NCI-H524 (cell line): ENCODE measurements at places on chromosomes 3 and 15.
A peak's percentile ranks its signal among the peaks of the same experiment; 100 is the strongest.

DNA sequence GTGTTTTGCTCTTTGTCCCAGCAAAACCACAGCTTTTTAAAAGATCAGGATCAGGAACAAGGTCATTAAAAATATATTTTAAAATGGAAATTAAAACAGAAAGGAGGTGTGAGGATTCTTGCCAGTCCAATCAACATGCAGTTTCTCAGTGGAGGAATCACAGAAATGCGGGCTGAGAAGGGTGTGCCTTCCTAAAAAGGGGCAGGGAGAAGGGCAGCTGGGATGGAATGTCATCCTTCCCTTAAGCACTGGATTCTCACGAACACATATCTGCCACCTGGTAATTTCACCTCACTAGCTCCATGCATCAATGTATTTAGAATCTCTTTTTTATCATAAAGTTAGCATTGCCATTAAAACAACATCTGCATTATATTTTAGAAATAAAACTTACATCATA, 21.4 kb downstream of the ABI3BP start:
- no peak for DNase-seq

GRCh38 chr15:33807665-33808064, 160.6 kb upstream of the CHRM5 start:
- no peak for DNase-seq

- DNase-seq = no peak
Observed at GRCh38 chr3:31610700-31611275, 78.1 kb downstream of the STT3B start.

GRCh38 chr3:14770591-14770990, 48.2 kb upstream of the FGD5 start:
- no peak for DNase-seq

GRCh38 chr15:78550815-78551214, 10.6 kb downstream of the PSMA4 start:
- no peak for DNase-seq

GRCh38 chr3:53748512-53749271, 97.5 kb downstream of the CHDH start:
- no peak for DNase-seq

- no peak for DNase-seq
Observed at GRCh38 chr3:166110102-166110501, 272.9 kb upstream of the BCHE start.

GRCh38 chr3:170811515-170811914, 58.5 kb downstream of the RPL22L1 start:
- no peak for DNase-seq

DNA sequence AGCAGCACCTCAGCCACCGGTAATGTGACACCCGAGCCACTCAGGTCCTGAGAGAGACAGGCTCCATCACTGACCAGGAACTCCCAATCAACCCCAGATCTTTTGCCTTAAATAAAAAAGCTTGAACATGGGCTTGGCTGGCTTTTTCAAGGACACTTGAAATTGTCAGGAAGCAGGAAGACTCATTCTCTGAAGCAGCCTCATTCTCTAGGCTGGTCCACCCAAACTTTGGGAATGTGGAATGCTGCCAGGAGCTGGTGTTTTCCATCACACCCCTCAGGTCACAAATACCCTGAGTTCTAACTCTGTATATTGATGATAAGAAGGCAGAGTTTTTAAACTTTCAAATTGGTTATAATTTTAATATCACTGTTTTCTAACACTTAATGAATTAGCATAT, 17.0 kb downstream of the CXCR6 start:
- DNase-seq = no peak

GRCh38 chr3:177350121-177350520, 152.8 kb upstream of the TBL1XR1 start:
- no peak for DNase-seq

DNA sequence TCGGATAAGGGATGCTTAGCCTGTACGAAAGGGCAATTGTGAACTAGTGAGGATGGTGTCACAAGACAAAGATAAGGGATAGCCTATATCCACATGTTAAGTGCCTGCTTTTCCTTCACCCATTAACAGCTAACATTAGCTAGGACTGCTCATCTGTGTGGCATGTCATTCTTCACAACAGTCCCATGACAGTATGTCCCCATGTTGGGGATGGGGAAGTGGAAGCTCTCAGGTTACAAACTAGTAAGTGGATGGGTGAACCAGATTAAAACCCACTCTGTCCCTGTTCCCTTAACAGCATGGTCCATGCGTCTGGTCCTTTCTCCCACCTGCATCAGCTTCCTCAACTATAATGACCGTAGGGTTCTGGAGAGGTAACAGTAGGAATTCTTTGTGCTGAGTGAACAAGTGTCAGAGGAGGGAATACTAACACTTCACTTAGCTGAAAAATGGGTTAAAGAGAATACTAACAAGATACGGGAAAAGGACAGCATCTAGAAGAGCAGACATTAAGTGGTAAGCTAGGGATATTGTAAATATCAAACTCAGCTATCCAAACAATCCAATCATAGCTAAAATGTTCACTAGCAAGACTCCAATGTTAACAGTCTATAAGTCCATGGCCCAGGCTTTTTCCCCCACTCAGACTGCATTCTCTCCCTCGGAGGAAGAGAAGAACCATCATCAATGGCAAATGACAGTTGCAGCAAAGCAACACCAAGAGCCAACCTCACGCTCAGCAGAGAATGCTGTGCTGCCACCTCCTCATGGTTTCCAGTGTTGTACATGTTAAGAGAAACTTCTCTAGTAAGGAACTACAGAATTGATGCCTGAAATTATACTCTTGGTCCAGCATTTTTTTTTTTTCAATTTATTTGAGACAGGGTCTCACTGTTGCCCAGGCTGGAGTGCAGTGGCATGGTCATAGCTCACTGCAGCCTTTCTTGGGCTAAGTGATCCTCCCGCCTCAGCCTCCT, 5.0 kb downstream of the RPLP1 start:
- DNase-seq = no peak

GRCh38 chr3:8627201-8627940, 17.2 kb downstream of the SSUH2 start:
- DNase-seq = no peak

GRCh38 chr3:34312684-34313083, 514.3 kb downstream of the PDCD6IP start:
- DNase-seq = no peak

DNA sequence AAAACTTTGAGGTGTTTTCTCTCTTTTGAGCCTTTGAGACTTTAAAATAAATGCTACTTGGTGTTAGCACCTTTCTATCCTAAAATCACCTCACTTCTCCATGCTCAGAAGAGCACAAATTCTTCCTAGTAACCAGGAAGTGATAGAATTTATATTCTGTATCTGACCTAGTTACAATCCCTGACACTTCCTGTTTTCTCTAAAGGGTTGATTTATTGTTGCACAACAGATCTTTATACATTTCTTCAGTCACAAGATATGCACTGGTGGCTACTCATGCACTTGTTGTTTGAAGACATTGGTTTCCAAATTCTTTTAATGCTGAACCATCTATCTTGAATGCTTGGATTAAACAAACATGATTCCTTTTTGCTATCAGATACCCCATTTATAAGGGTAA, 47.2 kb upstream of the CNTN3 start:
- DNase-seq = no peak

GRCh38 chr3:155075200-155075599, 4.9 kb upstream of the MME start:
- no peak for DNase-seq

- no peak for DNase-seq
Observed at GRCh38 chr15:75148280-75148679, 53.4 kb upstream of the C15orf39 start.

DNA sequence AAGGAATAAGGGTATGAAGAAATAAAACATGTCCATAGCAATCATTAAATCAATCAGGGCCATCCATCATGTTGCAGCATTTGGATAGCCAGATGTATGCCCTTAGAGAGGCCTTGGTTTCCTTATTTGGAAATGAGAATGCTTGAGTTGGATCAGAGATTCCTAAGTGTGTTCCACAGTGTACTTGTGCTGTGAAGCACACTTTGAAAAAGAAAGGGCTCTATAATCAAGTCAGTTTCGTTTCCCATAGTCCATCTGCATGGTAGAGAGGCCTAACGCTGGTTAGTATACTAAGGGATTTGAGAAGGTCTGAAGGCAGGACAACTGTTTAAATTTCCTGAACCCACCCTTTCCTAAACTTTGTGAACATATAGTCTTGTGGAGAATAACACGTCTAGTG, 30.9 kb downstream of the RBMS3 start:
- peak; percentile 84 for DNase-seq

DNA sequence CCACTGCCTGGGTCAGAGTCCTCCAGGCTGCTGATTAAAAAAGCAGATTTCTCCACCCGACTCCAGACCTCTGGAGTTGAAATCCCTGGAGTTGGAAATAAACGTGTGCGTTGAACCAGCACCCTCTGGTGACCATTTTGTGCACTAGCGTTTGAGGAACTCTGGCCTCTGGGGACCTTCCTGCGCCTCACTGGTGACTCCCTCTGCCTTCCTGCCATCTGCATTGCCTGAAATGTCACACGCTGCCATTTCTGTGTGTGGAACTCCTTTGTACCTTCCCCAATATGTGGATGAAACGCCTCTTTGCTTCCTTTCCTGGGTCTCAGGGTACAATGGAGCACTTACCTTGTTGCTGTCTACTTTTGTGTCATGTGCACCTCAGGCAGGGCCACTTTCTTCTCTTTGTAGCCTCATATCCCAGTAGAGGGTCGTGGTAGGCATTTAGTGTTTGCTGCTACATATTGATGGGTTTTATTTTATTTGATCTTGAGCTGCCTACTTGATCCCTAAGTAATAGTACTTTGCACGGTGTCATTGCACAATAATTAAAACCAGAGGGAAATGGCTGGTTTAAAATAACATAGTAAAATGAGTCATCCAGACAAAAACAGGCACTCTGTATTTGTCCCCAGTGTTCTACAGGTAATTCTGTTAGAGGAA, 56.8 kb downstream of the GPR171 start:
- DNase-seq = peak; percentile 72

DNA sequence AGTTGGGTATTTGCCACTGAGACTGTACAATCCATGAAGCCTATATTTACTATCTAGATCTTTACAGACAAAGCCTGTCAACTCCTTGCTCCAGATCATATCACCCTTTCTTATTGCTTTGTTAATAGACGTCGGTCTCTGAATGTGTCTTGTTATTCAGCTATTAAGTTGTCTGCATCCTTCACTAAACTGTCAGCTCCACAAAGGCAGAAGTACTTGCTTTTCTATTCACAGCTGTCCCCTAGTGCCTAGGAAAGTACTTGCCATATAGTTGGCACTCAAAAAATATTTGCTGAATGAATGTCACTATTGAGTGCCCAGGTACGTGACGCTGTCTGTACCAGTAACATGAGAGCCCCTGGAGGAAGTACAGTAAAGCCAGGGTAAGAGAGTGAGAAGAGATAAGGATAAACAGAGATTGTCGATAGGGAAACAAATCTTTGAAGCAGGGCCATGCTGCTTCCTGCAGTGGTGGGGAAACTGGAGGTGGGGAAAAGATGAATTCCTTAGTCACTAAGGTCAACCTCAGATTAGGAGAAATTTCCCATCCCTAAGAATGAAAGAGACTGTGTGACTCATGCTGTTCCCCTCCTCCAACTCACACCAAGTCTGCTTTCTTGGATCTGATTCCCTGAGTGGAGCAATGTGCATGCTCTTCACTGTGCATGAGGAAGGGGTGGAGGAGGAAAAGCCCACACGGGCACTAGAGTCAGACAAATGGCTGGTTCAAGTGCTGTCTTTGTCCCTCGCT, 36.3 kb downstream of the PRICKLE2 start:
- DNase-seq = no peak

DNA sequence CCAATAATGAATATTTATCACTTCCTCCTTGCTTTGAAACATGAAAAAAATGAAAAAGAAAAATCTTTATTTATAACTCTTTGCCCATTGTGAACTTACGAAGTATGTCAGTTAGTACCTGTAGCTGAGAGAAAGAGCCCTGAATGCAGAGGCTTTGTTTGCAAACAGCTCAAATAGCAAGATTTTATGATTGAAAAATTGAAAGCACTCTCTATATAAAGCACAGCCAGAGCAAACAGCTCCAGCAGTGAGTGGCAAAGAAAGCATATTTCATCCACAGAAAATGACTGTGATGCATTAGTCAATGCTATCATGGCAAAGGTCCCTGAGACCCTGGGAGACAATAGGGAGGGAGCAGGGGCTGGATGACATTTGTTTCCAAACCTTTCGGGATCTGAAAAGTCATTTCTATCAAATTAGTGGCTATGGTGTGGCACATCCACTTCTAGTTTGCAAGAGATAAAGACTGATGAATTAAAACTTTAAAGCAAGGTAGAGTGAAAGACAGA, 576.1 kb downstream of the OTOL1 start:
- no peak for DNase-seq

- no peak for DNase-seq
Observed at GRCh38 chr3:60080648-60081047, 1030.8 kb upstream of the CFAP20DC start.

- no peak for DNase-seq
Observed at GRCh38 chr3:4734454-4734853, 241.3 kb downstream of the ITPR1 start.

GRCh38 chr3:195034101-195034500, 236.9 kb downstream of the XXYLT1 start:
- DNase-seq = no peak

DNA sequence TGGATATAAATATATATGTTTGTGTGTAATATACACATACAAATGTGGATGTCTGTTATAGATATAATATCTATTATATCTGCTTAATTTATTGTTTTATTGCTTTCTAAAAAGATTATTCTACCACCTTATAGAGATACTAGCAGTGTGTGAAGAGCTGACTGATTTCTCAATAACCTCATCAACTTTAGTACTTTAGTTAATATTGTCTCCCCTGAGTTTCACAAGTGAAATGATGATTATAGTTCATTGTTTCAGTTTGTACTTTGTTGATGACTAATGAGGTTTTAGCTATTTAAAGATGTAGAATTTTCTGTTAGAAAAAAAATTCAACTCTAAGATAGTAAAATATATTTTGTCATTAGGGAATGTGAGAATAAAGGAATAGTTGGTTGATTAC, 11.4 kb downstream of the RSRC1 start:
- no peak for DNase-seq

DNA sequence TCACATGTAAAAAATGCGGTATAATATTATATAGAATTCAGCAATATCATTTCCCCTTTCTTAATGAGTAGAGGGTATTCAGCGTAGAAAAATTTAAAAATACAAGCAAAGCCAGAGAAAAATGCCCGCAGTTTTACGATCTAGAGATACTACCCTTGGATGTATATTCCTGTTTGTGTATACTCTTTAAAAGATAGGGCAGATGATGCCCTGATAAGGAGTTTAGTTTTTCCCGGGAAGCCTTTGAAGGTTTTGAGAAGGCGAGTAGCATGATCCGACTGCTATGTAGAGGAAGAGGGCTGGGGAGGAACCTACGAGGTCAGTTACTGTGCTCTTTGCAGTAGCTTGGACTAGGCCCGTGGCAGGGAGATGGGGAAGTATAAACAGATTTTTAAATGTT, 1.2 kb downstream of the YEATS2 start:
- peak; percentile 26 for DNase-seq
